Type B pancreatic cell (in vitro differentiated cells): ENCODE measurements at places on chromosomes 4 and X. TPM values are rescaled to one million over a fixed set of nuclear protein-coding genes. Genes with fewer than 3 reads are reported as not detected.

Gene GPR50
- total RNA-seq: 2.1 and 3.5 TPM in 2 replicates

Gene DGKK
- 0.70 and 0.98 TPM in 2 replicates for total RNA-seq

Gene GAGE2A
- not detected in 2 replicates for total RNA-seq

Gene WNK3
- total RNA-seq: 8.1 and 18.5 TPM in 2 replicates

Gene DSPP
- not detected in 2 replicates for total RNA-seq

Gene SMR3B
- total RNA-seq: not detected in 2 replicates

Gene IL13RA2
- total RNA-seq: 0.43 and 2.2 TPM in 2 replicates

GRCh38 chrX:24375600-24376131 lies 15.2 kb downstream of the SUPT20HL1 start:
- no peak for DNase-seq

DNA sequence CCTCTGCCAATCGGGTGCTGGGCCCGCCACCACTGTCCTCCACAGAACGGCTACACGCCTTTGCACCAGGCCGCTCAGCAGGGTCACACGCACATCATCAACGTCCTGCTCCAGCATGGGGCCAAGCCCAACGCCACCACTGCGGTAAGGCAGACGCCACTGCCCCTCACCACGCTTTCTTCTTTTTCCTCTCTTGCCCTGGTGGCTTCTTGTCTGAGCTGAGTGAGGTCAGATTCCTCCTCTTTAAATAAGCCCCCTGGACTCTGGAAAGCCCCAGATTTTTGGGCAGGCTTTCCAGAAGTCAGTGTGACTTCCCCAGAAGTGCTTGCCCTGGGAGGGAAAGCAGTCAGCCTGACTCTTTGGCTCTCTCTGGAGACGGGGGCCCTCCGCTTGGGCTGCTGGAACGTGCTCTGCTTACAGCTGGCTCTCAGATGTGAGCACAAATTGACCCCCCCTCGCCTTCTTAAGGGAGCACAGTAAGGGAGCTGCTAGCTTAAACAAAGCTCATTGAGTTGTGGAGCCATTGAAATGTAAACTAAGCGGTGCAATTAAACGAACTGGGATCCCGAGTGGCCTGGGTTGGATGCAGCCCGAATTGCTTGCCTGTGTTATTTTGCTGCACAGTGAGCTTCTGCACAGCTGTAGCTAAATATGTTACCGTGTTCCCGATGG lies 243.1 kb downstream of the ANK2 start:
- no peak for DNase-seq

- DNase-seq: no peak
Observed at GRCh38 chr4:182297659-182298058, 54.5 kb downstream of the TENM3 start.

DNA sequence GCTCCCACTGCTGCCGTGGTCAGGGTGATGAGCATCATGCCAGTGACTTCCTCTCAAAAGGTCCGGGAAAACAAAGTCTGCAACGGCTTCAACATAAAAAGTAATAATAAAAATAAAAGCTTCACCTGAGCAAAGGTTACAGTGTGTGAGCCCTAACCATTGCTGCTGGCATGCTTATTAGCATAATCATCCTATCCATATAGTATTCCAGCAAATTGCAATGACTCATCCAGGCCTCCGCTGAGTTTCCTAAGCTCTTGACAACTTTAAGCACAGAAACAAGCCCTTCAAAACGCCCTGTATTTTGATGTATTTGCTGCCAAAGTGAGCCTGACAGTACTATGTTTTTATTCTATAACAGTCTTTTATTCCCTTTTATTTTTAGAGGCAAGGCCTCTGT lies 100.5 kb downstream of the AASDH start:
- DNase-seq: no peak

- no peak for DNase-seq
Observed at GRCh38 chr4:71520308-71520707, 181.5 kb downstream of the SLC4A4 start.

DNA sequence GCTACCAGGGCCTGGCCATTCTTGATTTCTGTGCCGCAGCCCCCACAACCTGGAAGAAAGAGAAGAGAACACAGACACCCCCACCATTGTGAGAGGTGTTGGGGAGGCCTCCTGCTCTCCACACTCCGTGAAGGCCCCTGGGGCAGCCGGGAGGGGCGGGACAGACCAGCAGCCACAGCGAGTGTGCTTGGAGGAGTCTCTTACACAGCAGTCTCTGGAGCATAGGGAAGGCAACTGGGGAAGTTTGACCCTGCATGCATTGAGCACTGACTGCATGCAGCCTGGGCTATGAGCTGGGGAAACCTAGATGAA lies 77.9 kb downstream of the ABLIM2 start:
- no peak for DNase-seq

- DNase-seq: no peak
Observed at GRCh38 chr4:1274871-1275270, 14.8 kb upstream of the MAEA start.

GRCh38 chr4:83917572-83917971 lies 381.7 kb downstream of the GPAT3 start:
- no peak for DNase-seq

GRCh38 chrX:74318672-74319071 lies 14.7 kb downstream of the ZCCHC13 start:
- DNase-seq: no peak

DNA sequence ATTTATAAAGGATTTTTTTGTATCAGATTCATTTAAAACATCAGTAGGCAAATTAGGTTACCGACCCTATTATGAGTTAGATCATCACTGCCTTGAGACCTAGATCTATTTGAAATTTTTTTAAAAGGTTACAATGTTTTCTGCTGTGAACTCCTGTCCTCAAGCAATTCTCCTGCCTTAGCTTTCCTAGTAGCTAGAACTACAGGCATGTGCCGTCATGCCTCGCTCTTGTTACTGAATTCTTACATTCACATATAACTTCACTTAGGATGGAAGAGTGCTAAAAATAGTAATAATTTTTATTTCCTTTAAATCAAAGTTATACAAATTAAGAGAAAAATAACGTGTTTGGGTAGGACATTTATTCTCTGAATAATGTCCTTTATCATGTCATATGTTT lies 75.5 kb upstream of the MAOA start:
- DNase-seq: no peak

DNA sequence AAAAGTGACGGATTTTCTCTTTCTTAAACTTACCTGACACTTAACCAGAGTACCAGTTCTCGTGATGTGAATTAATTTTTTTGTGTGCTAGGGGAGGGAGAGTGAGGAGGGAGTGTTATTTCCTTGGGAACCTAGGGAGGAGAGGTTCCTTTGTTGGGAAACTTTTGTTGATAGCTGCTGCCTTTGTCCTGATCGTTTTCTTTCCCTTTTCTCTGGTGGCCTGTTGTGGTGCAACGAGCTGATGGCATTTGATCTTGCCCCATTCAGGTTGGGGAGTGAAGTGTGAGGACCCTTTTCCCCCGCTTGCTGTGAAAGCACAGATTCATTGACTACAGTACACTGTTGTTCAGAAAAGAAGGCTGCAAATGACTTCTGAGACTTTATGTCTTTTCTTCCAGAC lies 59.8 kb downstream of the SLC9A6 start:
- no peak for DNase-seq

GRCh38 chrX:127177966-127178365 lies 358.4 kb downstream of the PRR32 start:
- no peak for DNase-seq

DNA sequence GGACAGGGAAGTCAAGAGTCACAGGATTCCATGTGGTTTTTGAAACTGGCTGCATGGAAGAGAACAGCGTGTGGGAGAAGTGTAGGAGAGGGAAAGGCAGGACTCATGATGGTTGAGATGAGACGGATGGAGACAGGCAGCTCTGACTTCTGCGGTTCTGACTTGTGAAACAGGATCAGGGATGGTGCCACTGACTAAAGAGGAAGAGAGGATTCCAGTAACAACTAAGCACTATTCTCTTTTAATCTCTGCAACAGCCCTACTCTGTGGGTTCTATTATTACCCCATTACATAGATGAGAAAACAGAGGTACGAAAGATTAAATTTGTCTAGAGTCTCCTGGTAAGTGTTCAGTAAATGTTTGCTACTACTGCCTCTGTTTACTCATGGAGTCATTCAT lies 156.3 kb downstream of the CBR4 start:
- no peak for DNase-seq

DNA sequence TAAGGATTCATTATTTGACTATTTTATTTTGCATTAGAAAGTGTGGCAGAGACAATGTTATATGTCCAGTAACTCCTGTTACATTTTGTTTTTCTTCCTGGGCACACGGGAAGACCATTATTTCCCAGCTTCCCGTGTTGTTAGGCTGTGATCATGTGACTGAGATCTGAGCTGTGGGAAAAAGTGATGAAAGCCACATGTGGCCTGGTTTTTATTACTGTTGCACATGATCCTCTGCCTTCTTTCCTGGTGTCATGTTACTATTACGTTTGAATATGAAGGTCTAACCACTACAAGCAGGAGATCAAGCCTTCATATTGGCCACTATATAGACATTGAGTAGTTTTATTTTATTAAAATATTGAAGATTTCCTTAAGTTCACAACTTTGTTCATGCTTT lies 28.2 kb upstream of the MID1 start:
- no peak for DNase-seq

GRCh38 chrX:153640736-153641575 lies 6.0 kb upstream of the DUSP9 start:
- DNase-seq: no peak

DNA sequence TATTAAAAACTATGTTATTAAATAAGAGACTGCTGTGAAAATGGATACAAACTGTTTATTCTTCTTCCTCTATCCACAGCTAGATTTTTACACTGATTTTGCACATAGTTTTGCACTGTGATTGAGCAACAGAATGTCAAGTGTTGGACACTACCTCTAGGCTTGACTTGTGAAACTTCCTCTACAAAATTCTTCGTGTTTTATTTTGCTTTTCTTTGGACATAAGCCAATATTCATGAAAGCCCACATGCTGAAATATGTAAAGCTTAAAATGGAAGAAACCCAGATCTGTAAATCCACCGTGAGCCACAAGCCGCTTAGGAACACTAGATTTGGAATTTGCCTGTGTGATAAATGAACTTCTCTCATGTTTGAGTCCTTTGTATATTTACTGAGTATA lies 849.4 kb downstream of the FSTL5 start:
- no peak for DNase-seq

DNA sequence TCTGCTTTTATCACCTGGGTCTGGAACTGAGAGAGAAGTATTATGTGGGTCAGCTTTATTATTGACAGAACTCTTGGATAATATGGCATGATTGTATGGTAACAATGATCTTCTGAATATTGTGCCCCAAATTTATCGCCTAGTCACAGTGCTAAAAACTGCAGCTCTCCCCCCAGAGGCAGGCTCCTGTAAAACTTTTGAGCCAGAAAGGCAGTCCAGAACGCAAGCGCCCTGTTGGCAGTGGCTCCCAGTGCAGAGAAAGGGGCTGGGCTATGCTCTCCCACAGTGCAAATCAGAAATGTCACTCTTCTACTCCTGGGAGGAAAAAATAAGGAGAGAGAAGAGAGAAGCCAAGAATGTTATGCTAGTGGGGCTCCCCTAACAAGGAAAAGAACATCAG lies 50.5 kb downstream of the HELT start:
- no peak for DNase-seq

DNA sequence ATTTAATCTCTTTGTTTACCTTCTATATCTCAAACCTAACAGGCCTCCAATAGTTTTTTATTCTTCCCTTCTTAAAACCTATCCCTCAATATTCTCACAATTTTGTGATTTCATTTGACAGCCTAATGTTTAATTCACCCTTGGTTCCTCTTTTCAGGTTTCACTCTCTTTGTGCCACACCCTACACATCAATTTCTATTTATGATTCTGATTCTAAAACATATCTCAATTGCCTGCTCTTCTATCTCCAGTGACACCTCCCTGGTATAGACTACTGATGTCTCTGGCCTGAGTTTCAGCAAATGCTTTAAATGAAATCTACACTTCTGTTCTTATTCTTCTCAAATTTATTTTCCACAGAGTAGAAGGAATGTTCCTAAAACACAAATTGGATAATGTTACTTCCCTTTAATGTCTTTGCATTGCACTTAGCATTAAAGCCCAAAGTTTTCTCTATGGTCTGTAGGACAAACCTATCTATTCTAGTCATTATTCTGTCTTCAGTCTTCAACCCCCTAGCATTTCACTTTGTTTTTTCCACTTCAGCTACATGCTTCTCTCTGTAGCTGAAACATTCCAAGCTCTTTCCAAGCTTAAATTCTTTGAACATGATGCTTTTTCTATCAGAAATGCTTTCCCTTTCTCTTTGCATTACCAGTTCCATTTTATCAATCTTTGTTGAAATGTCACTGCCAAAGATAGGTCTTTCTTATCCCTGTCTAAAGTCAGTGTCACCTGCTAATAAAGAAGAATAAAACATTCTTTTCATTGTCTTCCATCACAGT lies 622.0 kb downstream of the CENPC start:
- no peak for DNase-seq

DNA sequence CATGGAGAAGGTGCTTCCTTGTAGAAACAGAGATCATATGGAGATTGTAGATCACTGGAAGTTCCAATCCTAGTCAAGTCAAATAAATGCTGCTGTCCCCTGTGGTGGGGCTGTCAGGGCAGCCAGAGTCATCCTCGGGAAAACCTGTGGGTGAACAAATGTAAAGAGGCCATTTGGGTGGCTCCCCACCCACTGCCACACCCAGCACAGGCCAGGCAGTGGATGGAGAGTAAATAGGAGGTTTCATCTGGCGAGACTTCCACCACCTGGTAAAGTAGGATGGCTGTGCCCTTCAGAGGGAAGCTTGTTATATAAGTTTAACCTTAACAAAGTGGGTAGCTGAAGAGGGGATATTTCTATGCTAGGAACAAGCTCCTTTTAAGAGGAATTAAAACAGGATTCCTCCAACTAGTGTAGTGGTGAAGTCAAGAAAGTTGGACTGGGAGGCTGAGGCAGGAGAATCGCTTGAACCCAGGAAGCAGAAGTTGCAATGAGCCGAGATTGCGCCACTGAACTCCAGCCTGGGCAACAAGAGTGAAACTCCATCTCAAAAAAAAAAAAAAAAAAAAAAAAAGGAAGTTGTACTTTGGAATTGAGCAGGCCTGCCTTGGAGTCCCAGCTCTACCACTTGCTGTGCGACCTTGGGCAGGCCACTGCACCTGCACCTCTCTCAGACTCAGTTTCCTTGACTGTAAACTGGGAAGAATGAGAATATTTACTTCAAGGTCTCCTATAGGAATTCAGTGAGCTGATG lies 273.7 kb downstream of the PTTG2 start:
- no peak for DNase-seq

- no peak for DNase-seq
Observed at GRCh38 chr4:174592256-174592984, 70.1 kb upstream of the HPGD start.

DNA sequence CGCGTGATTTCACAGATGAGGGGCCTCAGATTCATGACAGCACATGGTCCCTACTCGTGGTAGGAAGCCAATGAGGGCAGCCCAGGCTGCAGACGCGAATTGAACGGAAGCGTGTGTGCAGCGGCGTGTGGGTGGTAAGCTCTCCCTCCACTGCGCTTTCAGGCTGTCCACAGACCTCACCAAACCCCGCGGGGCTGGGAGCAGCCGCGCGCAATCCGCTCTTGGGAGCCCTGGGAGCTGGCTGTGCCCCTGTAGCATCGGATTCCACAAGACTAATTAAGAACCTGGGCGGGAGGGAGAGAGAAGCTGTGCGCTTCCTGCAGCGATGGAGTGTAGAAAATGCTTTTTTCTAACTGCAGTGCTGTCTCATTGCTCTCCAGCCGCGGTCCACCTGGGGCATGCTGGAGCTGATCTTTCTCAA lies 134.9 kb downstream of the STOX2 start:
- no peak for DNase-seq
